Right renal cortex interstitium (tissue), 3 donors: ENCODE measurements at places on chromosomes 13 and 19. TPM values are rescaled to one million over a fixed set of nuclear protein-coding genes. Genes with fewer than 3 reads are reported as not detected.

DNA sequence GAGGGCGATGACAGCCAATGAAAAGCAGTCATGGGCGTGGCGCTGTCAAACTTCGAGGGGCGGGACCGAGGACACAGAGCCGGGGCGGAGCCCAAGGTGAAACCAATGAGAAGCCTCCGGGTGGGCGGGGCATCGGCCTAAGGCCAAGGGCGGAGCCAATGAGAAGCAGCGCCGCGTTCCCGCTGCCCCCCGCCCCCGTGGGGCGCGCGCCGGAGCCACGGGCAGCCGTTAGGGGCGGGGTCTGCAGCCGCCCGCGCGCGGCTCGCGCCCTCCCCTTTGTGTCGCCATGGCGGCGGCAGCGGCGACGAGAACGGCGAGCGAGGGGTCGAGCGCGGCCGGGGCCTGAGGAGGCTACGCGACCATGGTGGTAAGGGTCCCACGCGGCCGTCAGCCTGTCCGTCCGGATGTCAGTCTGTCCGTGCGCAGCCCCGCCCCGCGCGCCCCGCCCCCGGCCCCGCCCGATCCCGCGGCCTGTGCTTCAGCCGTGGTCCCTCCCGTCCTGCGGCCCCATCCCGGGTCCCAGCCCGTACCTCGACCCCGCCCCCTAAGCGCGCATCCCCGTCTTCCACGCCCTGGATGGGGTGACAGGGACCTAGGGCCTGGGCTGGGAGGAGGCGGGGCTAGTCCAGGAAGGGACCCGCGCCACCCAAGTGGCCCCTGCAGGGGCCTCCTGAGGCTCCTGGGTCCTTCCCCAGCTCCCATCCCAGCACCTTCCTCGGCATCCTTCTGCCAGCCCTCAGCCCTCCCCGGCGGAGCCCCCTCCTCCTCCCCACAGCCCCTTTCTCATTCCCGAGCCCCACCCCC, at the start of gene ARHGAP33:
Gene ARHGAP33, plus strand, starts transcription at position 267 of the 804 bp plus-strand sequence. Its CDS starts 95 bp downstream, at position 362.
- peak; percentile 96 for DNase-seq

- no peak for DNase-seq
Observed at GRCh38 chr19:48480558-48481500, 11.7 kb downstream of the CYTH2 start.

- DNase-seq = no peak
Observed at GRCh38 chr13:114118086-114118485, 14.3 kb downstream of the RASA3 start.

GRCh38 chr13:54287062-54287764, 1258.6 kb downstream of the OLFM4 start:
- DNase-seq = no peak

DNA sequence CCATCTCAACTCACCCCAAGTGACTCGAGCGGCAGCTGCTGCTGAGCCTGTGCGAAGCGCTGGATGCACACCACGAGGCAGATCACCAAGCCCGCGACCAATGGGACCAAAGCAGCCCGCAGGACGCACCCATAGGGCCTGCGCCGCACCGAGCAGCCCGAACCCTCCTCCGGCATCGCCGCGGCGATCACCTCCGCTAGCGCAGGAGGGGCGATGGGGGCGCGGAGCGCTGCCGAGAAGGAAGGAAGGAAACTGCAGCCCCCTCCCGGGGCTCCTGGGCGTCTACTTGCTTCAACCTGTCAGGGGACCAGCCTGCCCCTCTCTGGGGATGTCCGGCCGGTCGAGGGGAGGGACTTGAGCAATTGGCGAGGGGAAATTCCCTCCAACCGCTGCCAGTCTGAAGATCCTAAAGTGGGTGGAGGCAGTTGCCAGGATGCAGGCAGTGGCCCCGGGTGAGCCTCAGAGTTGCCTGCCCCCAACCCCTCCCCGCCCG, at the start of gene CD70:
Gene CD70, minus strand, starts transcription at position 324 of the 493 bp plus-strand sequence. Its CDS starts 148 bp downstream, at position 176.
- DNase-seq = no peak

GRCh38 chr19:33740811-33741396, 55.8 kb upstream of the KCTD15 start:
- peak; percentile 51 for DNase-seq

GRCh38 chr13:111936267-111936925, 130.6 kb upstream of the SOX1 start:
- no peak for DNase-seq

- no peak for DNase-seq
Observed at GRCh38 chr19:16398530-16399249, 73.1 kb downstream of the EPS15L1 start.

GRCh38 chr19:46453661-46454060, 17.7 kb downstream of the PNMA8A start:
- DNase-seq = no peak

DNA sequence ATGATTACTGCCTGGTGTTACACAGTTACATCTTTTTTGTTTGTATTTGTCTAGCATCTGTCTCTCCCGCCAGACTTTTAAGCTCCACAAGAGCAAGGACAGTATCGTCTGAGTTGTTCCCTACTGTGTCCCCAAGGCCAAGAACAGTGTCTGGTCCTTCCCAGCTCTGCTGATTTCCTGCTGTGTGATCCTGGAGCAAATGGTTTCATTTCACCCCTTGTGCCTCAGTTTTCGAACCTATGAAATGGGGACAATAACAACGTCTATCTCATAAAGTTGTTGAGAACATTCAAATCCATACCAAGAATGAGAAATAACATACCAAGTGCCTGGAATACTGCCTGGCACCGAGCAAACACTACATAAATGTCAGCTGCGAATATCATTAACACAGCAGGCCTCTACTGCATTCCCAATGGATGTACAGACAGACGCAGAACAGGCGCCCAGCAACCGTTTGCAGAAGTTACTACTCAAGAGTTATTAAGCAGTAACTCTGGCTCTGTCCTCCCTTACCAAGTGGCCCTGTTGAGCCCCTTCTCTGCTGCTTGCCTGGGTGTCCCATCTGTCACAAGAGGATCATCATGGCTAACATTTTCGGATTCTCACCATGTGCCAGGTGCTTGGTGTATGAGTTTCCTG, 11.4 kb downstream of the XRCC1 start:
- no peak for DNase-seq

Gene GARIN5A
- polyA plus RNA-seq = 6.8 TPM

Gene KLC3
- polyA plus RNA-seq = 1.1 TPM

Gene LILRA6
- polyA plus RNA-seq = 0.39 TPM

Gene CLIP3
- 48.5 TPM for polyA plus RNA-seq

Gene LEUTX
- polyA plus RNA-seq = not detected

Gene STOML3
- polyA plus RNA-seq = not detected

Gene RYR1
- 4.2 TPM for polyA plus RNA-seq

Gene ZNF473
- polyA plus RNA-seq = 16.8 TPM
